Kidney (tissue), 22 donors: ENCODE measurements at places on chromosomes 3 and 15. TPM values are rescaled to one million over a fixed set of nuclear protein-coding genes. Genes with fewer than 3 reads are reported as not detected.

The SMARCC1 gene
- 11.6 TPM for polyA plus RNA-seq

The CCDC13 gene
- 7.0 TPM for polyA plus RNA-seq

The GATM gene
- polyA plus RNA-seq, result 421 TPM

The CSNK1G1 gene
- 5.0 TPM for polyA plus RNA-seq

The ARGFX gene
- polyA plus RNA-seq, result not detected

The PXYLP1 gene
- 5.4 TPM for polyA plus RNA-seq

The STXBP5L gene
- not detected for polyA plus RNA-seq

The CYB561D2 gene
- 38.8 TPM for polyA plus RNA-seq
